Prostate gland (tissue), 2 donors: ENCODE measurements at places on chromosomes 4 and X. TPM values are rescaled to one million over a fixed set of nuclear protein-coding genes. Genes with fewer than 3 reads are reported as not detected.

The GJB1 gene
- 28.3 TPM for total RNA-seq

The SMIM10L2A gene
- 5.0 TPM for total RNA-seq

The MBNL3 gene
- total RNA-seq: 12.0 TPM

The TLR2 gene
- total RNA-seq: 5.5 TPM

The SETD7 gene
- total RNA-seq: 100 TPM

The TRIM2 gene
- total RNA-seq: 70.4 TPM

DNA sequence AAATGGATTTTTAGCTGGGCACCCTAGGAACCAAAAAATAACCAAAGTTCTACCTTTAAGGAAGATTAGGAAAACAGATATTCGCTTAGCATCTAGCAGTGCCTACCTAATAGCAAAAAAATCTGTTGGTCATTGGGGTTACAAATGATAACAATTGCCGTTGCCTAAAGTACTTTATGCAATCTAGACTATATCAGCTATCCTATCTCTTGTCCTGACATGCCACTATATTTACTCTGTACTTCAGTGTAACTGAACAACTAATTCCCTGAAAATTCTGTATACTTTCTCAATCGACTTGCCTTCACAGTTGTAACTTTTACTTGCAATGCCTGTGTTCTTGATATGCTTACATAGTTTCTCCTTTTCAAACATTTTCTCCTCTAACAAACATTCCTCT lies 282.9 kb upstream of the PCDH7 start:
- no peaks in the 10 kb centered on the region for H3K27me3 ChIP-seq
- no peak overlapping the region for H3K27ac ChIP-seq
- no peak overlapping the region for H3K4me3 ChIP-seq

DNA sequence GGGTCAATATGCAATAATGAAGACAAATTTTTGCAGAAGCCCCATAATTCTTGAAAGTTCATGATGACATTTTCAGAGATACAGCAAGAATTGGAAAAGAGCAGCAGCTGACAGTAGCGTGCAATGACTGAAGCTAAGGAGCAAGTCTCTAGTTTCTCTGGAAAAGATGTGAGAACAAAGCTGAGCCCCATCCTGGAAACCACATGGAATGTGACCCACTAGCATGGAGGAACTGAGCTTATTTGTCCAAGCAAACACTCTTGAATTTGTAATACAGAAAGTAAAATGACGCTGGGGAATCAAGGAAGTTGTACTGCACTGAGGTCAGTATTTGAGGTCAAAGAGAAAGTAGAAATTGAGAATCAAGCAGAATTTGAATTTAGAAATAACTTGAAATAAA lies 1447.2 kb downstream of the FSTL5 start:
- no peak overlapping the region for H3K27ac ChIP-seq
- H3K36me3 ChIP-seq: no peaks in the 10 kb centered on the region
- H3K4me1 ChIP-seq: no peaks in the 10 kb centered on the region
- H3K27me3 ChIP-seq: no peaks in the 10 kb centered on the region

DNA sequence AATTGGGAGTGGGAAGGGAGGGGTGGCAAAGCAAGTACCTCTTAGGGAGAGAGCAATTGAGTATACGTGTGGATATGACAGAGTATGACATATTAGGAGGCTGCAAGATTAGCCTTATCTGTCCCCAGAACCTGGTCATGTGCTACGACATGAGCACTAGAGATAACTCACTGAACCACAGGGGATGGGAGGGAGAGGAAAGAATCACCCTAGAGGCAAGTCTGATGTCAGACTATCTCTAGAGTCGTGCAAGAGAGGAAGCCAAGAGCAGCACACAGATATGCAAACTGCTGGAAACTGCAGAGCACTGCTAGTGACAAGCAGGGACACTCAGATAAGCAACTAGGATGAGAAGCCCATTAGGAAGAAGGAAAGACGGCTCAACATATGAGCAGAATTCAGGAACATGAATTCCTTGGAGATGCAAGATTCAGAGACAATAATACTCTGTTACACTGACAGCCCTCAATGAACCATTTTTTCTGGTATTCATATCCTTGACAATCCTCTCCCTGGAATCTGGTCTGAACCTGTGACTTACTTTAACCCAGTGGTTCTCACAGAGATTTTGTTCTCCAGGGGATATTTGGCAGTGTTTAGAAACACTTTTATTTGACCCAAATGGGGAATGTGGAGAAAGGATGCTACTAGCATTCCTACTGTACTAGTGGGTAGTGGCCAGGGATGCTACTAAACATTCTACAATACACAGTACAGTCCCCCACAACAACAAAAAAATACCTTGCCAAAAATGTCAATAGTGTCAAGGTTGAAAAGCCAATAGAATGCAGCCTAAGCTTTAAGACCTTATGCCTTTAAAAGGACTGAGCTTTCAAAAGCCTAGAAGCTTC lies 84.0 kb upstream of the BMP2K start:
- no peak for DNase-seq
- no peaks in the 10 kb centered on the region for H3K4me1 ChIP-seq

- H3K4me1 ChIP-seq: no peaks in the 10 kb centered on the region
- H3K27me3 ChIP-seq: no peaks in the 10 kb centered on the region
- no peak for DNase-seq
- H3K36me3 ChIP-seq: no peaks in the 10 kb centered on the region
Measured at GRCh38 chr4:187383181-187383580, 612.4 kb upstream of the ZFP42 start.

GRCh38 chr4:144647590-144647989 lies 1.6 kb downstream of the HHIP start:
- no peak for DNase-seq
- no peaks in the 10 kb centered on the region for H3K4me1 ChIP-seq
- H3K27ac ChIP-seq: no peak overlapping the region
- H3K27me3 ChIP-seq: peaks cover 4% of the 10 kb centered on the region

DNA sequence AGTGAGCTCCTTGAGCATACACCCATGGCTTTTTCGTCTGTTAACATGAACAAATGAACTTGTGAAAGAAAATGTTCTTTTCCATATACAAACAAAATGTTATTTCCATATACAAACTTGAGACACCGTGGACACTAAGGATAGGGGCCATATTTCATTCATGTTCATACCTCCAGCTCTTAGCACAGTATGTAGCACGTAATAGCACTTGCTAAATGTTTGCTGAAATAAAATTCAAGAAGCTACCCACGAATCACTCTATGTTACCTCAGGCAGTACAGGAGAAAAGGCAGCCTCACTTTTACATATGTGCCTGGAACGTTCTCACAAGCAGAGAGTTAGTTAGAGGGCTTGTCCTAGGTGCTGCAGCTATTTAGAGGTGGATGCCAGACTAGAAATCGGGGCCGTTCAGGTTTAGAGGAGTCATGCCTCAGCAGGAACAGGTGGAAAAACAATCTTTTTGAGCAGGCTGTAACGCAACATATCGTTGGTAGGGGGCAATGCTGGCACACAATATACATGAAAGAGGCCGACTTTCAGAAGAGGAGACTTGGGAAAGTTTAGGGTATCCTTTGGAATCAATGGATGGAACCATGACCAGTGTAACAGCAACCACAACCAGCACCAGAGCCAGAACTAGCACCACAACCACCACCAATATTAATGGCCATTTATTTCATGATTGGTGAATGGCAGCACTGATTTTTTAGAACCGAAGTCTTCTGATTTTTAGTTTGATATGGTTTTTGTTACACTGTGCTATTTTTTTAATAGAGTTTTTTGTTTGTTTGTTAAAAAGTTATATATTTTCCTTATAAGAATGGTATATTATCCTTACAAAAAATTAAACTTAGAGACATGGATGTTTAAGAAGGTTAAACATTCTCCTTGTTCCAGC lies 14.8 kb upstream of the PAQR3 start:
- peak; percentile 7 for DNase-seq
- H3K4me1 ChIP-seq: peaks cover 7% of the 10 kb centered on the region
- no peaks in the 10 kb centered on the region for H3K27me3 ChIP-seq
- no peaks in the 10 kb centered on the region for H3K36me3 ChIP-seq
- no peak overlapping the region for H3K4me3 ChIP-seq
- H3K27ac ChIP-seq: no peak overlapping the region

DNA sequence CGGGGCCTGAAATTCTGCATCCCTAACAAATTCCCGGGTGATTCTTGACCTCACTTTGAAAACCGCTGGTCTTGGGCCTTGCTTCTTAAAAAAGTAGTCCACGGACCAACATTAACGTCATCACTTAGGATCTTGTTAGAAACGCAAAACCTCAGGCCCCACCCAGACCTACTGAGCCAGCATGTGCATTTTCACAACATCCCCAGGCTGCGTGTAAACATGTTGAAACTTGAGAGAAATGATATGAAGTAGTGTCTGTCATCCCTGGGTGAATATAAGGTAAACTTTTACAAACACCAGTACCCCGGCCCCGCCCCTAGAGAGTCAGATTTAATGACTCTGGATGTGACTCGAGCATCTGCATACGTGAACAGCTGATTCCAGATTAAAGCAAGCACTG lies 33.7 kb downstream of the SORBS2 start:
- no peaks in the 10 kb centered on the region for H3K36me3 ChIP-seq
- H3K4me3 ChIP-seq: no peak overlapping the region
- no peak for DNase-seq
- H3K27me3 ChIP-seq: no peaks in the 10 kb centered on the region
- H3K27ac ChIP-seq: no peak overlapping the region
- H3K4me1 ChIP-seq: no peaks in the 10 kb centered on the region

GRCh38 chr4:15694431-15694830 lies 8.4 kb upstream of the BST1 start:
- DNase-seq: no peak
- no peak overlapping the region for H3K27ac ChIP-seq
- H3K27me3 ChIP-seq: no peaks in the 10 kb centered on the region
- no peaks in the 10 kb centered on the region for H3K36me3 ChIP-seq
- H3K4me1 ChIP-seq: no peaks in the 10 kb centered on the region
- H3K4me3 ChIP-seq: no peak overlapping the region

DNA sequence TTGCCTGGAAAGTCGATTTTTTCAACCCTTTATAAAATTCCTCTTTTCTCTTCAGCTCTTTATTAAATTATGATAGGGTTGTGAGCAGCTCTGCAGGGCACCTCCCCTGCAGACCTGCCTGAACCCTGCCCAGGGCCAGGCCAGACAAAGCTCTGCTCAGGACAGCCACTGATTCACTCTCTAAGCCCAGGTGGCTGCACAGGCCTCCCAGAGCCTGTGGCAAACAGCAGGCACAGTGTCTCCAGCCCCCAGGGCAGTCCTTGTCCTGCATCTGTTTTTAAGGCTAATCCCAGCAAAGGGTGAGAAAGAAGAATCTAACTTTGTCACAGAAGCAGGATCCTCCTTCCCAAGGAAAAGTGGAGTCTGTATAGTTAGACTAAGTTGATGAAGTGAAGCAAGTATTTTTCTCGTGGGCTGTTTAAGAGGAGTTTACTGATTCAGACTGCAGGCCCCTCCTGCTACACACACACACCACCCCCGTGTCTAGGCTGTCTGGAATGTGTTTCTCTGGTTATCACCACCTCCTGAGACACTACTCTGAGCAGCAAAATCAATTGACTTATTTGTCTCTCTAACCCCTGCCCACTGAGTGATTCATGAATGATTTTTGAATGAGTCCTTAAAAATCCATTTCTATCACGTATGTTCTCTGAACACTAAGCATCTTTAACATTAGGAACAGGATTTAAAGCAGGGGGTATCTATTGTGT lies 101.7 kb downstream of the CHIC2 start:
- H3K4me1 ChIP-seq: no peaks in the 10 kb centered on the region
- no peaks in the 10 kb centered on the region for H3K36me3 ChIP-seq
- H3K27ac ChIP-seq: no peak overlapping the region
- DNase-seq: no peak
- H3K27me3 ChIP-seq: no peaks in the 10 kb centered on the region
- H3K4me3 ChIP-seq: no peak overlapping the region

GRCh38 chr4:86594559-86595425 lies 677 bp downstream of the PTPN13 start:
- DNase-seq: peak; percentile 48
- H3K27ac ChIP-seq: peak overlapping the region; percentile 85
- H3K36me3 ChIP-seq: no peaks in the 10 kb centered on the region
- no peaks in the 10 kb centered on the region for H3K27me3 ChIP-seq
- peak overlapping the region; percentile 75 for H3K4me3 ChIP-seq

DNA sequence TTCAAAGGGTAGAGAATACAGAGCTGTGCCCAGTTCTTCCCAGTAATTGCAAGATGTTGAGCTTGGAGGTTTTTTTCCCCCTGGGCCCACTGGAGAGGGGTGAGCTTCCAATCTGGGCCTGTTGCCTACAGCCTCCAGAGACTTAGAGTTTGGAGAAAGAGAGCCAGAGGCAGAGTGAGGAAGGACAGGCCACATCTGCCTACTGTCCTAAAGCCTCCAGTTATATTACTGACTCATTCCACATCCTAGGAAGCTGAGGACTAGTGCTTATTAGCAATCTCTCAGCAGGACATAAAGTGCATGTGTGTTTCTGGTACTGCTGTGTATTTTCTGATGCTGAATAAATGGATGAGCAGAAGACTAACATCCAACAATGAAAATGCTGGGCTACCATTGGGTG lies 181.0 kb upstream of the MAMLD1 start:
- no peaks in the 10 kb centered on the region for H3K4me1 ChIP-seq
- no peaks in the 10 kb centered on the region for H3K36me3 ChIP-seq
- H3K4me3 ChIP-seq: no peak overlapping the region

- H3K4me3 ChIP-seq: no peak overlapping the region
- H3K27me3 ChIP-seq: no peaks in the 10 kb centered on the region
- H3K27ac ChIP-seq: peak overlapping the region; percentile 14
- no peaks in the 10 kb centered on the region for H3K4me1 ChIP-seq
Measured at GRCh38 chr4:7335344-7336066, 99.2 kb downstream of the PSAPL1 start.

GRCh38 chrX:153573984-153574383 lies 25.0 kb downstream of the CCNQ start:
- DNase-seq: no peak
- no peak overlapping the region for H3K27ac ChIP-seq
- no peak overlapping the region for H3K4me3 ChIP-seq
- H3K4me1 ChIP-seq: no peaks in the 10 kb centered on the region

GRCh38 chr4:26062215-26062614 lies 148.2 kb downstream of the SMIM20 start:
- H3K27ac ChIP-seq: no peak overlapping the region
- no peak for DNase-seq
- no peaks in the 10 kb centered on the region for H3K4me1 ChIP-seq
- no peak overlapping the region for H3K4me3 ChIP-seq
- no peaks in the 10 kb centered on the region for H3K27me3 ChIP-seq
- no peaks in the 10 kb centered on the region for H3K36me3 ChIP-seq

DNA sequence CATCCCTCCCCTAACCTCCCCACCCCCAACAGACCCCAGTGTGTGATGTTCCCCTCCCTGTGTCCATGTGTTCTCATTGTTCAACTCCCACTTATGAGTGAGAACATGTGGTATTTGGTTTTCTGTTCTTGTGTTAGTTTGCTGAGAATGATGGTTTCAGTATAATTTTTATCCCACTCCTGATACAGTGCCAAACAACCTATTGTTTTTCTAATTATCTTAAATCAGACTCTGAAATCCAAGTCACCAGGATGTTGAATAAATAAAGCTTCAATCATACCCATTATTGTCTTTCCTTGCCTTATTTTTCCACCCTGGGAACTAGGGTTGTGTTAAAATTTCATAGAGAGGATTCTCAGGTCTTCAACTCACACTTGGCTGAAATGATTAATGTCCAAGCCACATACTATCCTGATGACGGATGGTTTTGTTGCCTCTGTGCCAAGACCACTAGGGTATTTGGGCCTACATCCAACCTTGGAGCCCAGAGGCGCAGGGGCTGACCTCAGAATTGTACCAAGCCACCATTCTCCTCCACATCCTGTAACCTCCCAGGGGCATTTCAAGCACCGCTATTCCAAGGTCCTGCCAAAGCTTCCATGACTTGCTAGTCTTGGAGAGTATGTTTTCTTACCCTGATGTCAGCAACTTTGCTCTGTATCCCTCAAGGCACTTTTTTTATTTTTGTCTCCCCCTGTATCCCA lies 332.4 kb downstream of the ARHGAP24 start:
- H3K27ac ChIP-seq: no peak overlapping the region
- DNase-seq: no peak
